Stimulated activated CD4-positive, alpha-beta T cell treated with anti-CD3 and anti-CD28 coated beads, Interleukin-1b, Interleukin-23, amount 100 ng/mL, for 1 hour (primary cell): ENCODE measurements at places on chromosomes 7 and 10.
A peak's percentile ranks its signal among the peaks of the same experiment; 100 is the strongest.

DNA sequence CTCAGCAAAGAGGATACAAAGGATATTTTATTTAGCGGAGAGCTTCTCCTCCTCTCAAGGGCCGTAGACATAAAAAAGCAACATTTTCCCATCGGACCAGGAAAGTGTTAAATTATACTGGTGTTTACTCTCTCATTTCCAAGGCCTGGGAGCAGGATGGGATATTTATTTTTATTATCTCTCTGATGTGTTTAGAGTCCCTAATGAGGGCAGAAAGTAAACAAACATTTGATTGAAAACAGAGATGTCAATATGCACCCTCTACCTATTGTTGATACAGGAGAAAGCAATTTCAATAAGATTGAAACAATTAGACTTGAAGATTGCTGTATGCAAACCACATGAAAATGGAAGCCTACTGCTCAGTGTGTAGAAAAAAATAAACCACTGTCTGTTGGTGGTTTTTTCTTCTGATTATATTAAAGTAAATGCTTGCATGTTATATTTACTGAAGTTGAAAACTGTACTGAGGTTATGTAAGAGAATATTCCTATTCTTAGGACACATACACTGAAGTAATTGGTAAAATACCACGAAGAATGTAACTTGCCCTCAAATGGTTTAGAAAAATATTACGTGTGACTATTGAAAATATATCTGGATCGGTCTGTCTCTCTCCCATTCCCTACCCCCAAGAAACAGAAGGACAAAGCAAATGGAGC is 59.3 kb downstream of the ATXN7L1 start:
- DNase-seq = no peak

GRCh38 chr7:94655126-94655847 is 646 bp downstream of the SGCE start:
- DNase-seq = no peak

- DNase-seq = no peak
These were observed 98.9 kb downstream of the ABCC2 start for GRCh38 chr10:99881371-99881770.

- no peak for DNase-seq
These were observed 75.5 kb downstream of the MACC1 start for GRCh38 chr7:20141666-20142065.

GRCh38 chr10:91798649-91799611 is 704 bp downstream of the TNKS2 start:
- DNase-seq = peak; percentile 2

GRCh38 chr7:28318101-28318762 is 94.1 kb upstream of the CREB5 start:
- no peak for DNase-seq

- no peak for DNase-seq
These were observed 186.2 kb downstream of the MACC1 start for GRCh38 chr7:20030915-20031362.

- DNase-seq = no peak
These were observed 21.5 kb upstream of the POM121L12 start for GRCh38 chr7:53013925-53014324.

- DNase-seq = no peak
These were observed 32.3 kb downstream of the SDHAF3 start for GRCh38 chr7:97149843-97150242.

DNA sequence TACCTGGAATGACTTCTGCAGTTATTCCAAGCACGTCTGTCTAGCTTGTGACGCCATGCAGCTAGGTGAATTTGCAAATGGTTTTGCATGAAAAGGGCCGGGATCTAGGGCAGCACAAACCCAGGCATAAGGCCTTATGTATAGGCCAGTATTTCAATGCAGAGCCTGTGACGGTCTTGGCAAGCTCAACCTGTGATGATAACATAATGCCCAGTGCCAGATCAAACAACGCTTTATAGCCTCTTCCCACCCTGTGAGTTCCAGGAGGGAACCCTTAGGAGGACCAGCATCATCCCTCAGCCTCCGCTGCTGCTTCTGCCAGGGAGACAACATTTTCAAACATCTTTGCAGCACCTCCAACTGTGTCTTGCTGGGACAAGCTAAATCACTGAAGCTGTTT is 390.7 kb downstream of the INHBA start:
- no peak for DNase-seq

GRCh38 chr7:913736-914520 is 37.6 kb downstream of the GET4 start:
- no peak for DNase-seq

DNA sequence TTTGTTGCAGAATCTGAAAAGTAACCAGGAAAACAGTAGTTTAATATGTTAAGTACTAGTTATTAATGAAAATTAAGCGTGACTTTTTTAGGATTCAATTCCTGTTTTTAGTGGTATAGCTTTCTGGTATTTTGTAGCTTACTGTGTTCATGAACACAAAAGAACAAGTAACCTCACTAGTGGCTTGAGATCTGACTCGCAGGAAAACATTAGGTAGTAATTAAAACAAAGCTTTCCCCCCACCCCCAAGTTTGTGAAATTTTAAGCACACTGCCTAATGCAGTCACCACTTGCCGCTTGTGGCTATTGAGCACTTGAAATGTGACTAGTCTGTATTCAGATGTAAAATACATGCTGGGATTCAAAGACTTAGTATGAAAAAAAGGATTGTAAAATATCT is 102.5 kb upstream of the RPA3 start:
- no peak for DNase-seq

DNA sequence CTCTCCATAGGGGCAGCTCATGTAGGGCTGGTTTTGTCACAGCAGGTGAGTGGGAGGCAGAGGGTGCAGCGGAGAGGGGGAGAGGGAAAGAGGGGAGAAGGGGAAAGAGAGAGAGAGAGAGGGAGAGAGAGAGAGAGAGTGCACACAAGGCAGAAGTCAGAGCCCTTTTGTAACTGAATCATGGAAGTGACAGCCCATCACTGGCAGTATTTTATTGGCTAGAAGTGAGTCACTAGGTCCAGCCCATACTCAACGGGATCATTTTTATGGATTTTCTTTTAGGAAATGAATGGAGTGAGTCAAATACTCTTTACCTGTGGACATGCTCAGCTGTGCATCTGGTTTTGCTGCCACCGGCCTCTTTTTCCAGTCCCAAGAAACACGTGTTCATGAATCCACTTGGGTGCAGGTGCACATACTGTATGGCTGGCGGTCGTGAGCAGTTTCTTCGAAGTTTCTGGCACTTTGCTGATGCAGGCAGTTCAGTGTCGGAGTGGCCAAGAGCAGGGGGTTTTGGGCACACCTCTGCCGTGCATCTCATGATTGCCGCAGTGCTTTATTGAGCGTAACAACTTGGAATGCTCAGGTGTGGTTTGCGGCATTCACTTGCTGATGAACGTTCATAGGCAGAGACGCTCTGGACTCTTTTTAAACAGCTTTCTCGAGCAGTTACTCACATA is 40.3 kb downstream of the DOCK1 start:
- DNase-seq = no peak

GRCh38 chr7:26743205-26743604 is 121.2 kb downstream of the SKAP2 start:
- no peak for DNase-seq

- DNase-seq = no peak
These were observed 80.7 kb upstream of the NANOS1 start for GRCh38 chr10:118948786-118949185.

- no peak for DNase-seq
These were observed 77.1 kb downstream of the MPLKIP start for GRCh38 chr7:40057292-40057691.

DNA sequence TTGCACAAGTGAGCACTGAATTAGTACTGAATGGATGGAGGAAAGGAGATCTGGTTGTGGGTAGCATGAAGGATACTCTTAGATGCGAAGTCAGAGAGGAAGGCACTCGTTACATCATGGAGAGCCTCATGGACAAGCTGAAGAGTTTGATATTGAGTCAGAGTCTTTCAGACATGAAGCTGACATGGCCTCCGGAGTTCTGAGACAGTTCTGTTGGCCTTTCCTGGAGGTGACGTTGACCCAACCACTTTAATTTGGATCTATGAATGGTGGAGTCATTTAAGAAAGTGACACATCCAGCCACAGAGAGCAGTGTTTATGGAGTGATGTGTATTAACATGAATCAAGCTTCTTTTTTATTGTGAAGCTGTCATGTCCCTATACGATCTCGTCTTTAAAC is 286.3 kb upstream of the CDC14C start:
- DNase-seq = no peak

GRCh38 chr10:94349327-94349726 is 13.4 kb downstream of the NOC3L start:
- no peak for DNase-seq

- DNase-seq = no peak
These were observed 25.9 kb upstream of the GOT1 start for GRCh38 chr10:99456207-99456930.

DNA sequence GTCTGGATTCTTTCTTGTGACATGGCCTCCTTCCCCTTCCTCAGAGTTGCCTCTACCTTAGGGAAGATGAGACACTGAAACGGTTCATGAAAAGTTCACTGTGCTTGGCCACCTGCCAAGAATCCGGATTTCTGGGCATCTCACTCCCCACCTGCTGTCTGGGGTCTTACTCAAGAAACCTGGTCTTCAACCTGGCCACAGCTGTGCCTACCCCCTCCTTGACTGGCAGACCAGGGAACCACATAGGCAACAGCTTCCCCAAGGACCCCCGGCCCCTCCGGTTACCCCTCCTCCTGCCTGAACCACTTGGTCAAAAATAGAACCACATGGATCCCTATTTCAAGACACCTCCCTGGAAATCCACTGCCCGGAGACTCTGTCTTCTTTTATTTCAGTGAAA is 58.7 kb upstream of the NANOS1 start:
- DNase-seq = no peak

DNA sequence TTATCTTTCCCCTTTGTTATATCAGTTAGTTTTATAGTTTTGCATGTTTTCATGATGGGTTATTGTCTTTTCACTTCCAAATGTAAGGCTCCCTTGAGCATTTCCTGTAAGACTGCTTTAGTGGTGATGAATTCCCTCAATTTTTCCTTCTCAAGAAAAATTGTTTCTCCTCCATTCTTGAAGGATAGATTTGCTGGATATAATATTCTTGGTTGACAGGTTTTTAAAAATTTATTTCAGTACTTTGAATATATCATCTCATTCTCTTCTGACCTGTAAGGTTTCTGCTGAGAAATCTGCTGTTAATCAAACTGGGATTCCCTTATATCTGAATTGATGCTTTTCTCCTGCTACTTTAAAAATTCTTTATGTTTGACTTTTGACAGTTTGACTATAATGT is 33.3 kb downstream of the SCART1 start:
- no peak for DNase-seq

- no peak for DNase-seq
These were observed 6.6 kb upstream of the NRF1 start for GRCh38 chr7:129604713-129605437.

- DNase-seq = no peak
These were observed 29.7 kb upstream of the CALN1 start for GRCh38 chr7:72441791-72442190.

GRCh38 chr7:86818903-86819302 is 175.2 kb downstream of the GRM3 start:
- no peak for DNase-seq

DNA sequence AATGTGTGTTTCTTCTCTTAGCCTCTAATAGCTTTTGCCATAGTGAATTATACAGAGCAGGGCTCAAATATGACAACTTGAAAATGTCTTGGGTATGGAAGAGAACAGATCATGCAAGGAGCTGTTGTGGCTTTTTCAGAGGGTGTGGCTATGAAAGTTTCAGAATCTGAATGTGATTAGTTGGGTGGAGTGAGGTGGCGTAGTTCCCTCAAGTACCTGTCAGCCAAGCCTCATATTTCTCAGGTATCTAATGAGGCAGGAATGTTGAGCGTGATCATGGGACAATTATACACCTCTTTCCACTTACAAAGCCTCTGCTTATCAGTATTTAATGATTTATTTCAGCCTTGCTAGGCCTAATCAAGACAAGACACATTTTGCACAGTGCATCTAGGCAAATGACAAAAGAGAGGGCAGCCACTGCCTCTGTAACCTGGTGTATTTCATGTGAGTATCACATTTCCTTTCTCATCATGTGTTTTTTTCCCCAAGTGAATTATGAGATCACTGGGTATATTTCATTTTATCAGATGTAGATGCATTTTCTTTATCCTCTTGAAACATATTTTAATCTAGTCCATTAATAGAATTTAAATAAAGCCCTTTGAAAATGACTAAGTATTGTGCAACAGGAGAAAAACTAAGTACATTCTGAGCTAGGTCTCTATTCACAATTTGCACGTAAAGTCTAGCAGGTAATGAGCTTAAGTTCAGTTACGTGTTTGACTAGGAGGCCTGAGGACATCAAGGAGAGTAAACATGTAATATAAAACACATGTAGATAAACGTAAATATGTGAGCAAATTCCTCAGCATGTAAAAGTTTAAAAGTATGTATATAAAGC is 644.4 kb upstream of the IGFBP3 start:
- no peak for DNase-seq

DNA sequence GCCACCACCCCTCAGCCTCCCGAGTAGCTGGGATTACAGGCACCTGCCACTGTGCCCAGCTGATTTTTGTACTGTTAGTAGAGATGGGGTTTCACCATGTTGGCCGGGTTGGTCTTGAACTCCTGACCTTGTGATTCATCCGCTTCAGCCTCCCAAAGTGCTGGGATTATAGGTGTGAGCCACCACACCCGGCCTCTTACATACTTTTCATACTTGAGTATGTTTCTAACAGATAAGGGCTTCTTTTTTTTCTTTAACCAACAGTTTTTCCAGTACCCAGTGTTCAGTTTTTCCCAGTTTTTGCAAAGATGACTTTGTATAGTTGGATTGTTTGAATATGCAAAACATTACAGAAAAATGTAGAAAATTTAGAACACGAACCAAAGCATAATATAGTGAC is 7.7 kb downstream of the EIF4H start:
- no peak for DNase-seq

DNA sequence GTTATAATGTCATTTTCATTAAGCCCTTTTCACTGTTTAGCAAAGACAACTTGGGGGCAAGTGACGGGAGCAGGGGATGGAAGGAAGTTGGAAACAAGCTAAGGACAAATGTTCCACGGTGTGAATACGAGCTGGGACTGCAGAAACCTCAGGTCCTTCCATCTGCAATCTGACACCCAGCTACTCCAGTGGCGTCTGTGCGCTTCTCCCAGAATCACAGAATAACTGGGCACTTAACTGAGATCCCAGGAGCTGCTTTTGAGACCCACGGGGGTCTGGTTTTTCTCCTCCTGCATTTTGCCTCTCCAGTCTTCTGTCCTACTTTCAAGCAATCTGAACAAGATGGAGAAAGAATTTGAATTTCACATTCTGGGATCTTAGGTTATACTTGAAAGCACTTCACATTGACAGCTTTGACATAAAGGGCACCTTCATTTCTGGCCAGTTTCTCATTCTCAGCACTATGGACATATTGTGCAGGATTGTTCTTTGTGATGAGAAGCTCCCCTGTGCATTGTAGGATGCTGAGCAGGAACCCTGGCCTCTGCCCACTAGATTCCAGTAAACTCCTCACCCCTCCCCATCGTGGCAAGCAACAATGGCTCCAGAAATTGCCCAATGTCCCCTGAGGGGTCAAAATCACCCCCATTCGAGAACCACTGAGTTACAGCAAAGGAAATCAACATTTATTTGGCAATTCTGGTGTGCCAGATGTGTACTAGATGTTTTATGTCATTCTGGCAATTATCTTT is 194.1 kb downstream of the CACNB2 start:
- no peak for DNase-seq

GRCh38 chr10:121352231-121352855 is 245.9 kb downstream of the FGFR2 start:
- no peak for DNase-seq
